ENCODE measurements at places on chromosomes 1 and 21.

GRCh38 chr1:155968670-155969069 lies 9.7 kb downstream of the ARHGEF2 start:
- DNase-seq: no peak

DNA sequence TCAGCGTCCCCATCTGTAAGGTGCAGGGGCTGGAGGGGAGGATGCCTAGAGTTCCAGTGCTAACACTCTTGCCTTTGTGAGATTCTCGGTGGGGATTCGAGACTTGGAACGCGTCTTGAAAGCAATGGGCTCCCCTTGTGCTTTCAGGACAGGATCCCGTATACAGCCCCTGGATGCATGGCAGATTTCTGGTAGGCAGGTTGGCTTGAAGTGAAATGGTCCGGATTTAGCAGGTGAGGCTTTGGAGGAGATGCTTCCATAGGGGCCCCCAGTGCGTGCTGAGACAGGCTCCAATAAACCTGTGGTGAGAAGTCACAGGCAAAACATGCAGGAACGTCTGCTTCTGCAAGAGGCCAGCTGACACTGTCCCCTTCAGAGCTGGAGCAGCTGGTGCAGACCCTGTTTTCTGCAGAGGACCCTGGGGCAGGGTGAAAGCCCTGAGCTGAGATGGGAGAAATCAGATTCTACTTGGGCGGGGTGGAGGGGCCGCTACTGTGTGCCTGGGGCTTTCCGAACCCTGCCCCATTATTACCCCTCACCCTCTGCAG lies 270.4 kb downstream of the PTPRU start:
- no peak for DNase-seq

DNA sequence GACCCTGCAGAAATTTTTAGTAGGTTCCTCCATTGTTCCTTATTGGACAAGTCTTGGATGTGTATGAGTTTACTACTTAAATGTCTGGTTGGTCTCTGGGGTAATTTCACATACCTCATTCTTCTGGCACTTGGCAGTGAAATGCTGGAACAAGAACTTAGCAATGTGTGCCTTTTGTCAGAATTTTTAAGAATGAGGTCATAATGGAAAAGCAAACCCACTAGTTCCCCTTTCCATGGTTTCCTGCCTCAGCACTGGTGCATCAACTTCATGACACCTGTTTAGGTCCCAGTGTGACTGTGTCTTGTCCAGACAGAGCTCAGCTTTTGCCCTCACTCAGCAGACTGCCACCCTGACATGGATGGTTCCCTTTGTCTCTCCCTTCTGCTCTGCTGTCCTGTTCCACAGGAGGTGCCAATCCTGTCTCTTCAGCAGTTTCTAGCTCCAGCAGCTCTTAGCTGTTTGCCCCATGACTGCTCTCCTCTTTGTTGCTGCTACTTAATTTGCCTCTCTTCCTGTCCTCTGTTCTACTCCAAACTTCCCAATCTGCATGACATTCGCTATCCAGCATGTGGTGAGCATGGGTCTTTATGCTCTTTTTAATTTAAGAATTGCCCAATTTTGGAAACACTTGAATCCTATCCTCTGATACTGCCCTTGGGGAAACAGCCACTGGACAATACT lies 135.6 kb downstream of the CYYR1 start:
- peak; percentile 45 for DNase-seq

GRCh38 chr1:200535605-200536004 lies 84.9 kb downstream of the KIF14 start:
- no peak for DNase-seq

All from inflammatory macrophage treated with lipopolysaccharide for 1 hour (primary cell).